NCI-H460 (cell line): ENCODE measurements at places on chromosomes 4 and X.

DNA sequence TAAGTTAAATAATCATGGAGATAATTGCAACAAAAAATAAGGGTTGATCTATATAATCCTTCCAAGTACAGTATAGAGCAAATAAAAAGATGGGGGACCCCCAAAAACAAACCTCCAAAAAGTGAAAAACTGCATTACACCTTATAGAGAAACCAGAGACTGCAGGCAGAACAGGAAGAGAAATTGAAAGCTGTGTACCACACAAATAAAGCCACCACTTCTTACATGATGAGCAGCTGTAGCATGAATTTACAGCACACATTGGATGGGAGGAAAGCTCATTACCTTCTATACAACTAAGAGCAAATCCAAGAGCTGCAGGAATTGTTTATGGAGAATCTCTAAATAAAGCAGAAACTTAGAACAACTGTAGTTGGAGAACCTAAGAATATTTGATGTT, 152.4 kb upstream of the PDE5A start:
- DNase-seq = no peak

DNA sequence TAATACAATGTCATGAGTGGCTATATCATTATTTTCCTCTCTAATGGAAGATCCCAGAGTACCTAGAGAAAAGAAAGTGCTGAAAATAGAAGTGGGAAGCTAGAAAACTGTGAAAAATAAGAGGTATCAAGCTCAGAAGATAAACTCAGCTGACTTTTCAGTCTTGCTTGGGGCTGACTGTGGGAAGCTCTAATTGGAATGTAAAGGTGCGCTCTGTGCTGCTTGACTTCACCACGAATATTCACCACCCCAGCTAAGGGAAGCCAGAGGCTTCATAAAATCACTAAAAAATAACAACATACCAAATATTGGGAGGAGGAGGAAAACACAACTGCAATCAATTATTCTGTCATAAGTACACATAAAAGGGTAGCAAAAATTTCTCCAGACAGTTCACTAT, 25.1 kb downstream of the NDST3 start:
- no peak for DNase-seq

DNA sequence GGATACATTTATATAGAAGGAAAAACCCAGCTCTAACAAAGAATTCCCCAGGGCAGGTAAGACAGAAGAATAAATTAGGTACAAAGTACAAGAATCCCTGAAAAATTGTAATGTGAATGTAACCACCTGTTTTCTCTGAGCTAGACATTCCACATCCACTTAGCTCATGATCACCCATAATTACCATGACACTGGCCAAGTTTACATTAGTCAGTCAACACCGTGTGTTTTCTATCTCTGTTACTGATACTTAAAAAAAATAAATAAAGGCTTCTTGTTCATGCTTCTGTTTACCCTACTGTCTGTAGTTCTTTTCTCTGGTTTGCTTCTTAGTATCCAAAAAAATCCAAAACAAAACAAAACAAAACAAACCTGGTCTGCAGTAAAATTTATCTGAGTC, 66.0 kb downstream of the CBLL2 start:
- DNase-seq = no peak

GRCh38 chr4:12270546-12270945, 841.9 kb upstream of the HS3ST1 start:
- no peak for DNase-seq

DNA sequence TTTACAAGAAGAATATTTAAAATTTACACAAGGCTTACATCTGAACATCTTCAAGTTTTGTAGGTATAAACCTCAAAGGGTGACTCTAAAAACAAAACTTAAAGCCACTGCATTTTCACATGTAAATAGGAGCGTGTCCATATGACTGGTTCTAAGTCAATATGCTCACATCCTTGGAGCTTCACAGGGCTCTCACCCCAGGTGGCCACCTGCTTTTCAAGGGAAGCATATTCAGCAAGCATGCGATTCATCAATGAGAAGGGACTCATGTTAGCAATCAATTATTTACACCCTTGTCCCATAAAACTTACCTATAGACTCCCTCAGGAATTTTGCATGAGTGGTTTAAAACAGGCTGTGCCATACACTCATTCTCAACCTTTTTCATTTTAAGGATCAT, 17.8 kb upstream of the KLHL34 start:
- DNase-seq = no peak

GRCh38 chrX:42090395-42090794, 167.0 kb upstream of the CASK start:
- DNase-seq = no peak

GRCh38 chrX:119417842-119418241, 18.7 kb downstream of the SLC25A43 start:
- no peak for DNase-seq

DNA sequence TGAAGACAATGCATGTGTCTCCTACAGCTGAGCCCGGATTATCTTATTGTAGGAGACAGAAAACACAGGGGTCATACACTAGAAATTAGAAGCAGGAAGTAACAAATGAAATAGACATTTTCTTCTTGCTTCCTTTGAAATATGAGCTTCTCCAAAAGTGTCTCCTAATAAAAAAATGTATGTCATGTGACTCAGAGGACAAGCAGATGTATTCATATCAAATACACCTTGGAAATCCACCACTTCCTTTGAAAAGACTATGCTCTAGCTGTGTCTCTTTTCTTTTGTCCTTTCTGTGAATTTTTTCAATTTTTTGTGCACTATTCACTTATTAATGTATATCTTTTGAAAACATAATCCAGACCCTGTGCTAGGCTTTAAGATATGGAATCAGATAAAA, 1906.2 kb downstream of the C4orf33 start:
- no peak for DNase-seq

GRCh38 chr4:188289531-188290125, 150.4 kb downstream of the TRIML1 start:
- no peak for DNase-seq

GRCh38 chr4:140426610-140427105, 790 bp downstream of the CLGN start:
- DNase-seq = no peak

- DNase-seq = no peak
Observed at GRCh38 chr4:121220698-121221097, 56.6 kb upstream of the TNIP3 start.

DNA sequence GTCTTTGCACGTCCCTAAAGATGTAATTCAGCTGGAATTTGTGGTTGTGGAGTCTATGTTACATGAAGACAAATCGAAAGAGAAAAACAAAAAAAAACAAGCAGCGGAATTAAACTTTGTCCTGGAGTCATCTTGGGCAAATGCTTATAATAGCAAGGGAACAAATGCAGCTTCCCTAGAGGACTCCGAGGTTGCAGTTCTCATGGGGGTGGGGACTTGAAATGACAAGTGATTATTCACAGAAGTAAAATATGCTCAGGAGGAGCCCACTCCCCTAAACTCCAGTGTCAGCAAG, 362.4 kb downstream of the ARHGAP24 start:
- no peak for DNase-seq

GRCh38 chrX:77433001-77433400, 14.2 kb upstream of the FGF16 start:
- no peak for DNase-seq

- peak; percentile 1 for DNase-seq
Observed at GRCh38 chrX:44675362-44676024, 132.8 kb upstream of the FUNDC1 start.

- no peak for DNase-seq
Observed at GRCh38 chrX:43345166-43345565, 310.9 kb upstream of the MAOA start.

DNA sequence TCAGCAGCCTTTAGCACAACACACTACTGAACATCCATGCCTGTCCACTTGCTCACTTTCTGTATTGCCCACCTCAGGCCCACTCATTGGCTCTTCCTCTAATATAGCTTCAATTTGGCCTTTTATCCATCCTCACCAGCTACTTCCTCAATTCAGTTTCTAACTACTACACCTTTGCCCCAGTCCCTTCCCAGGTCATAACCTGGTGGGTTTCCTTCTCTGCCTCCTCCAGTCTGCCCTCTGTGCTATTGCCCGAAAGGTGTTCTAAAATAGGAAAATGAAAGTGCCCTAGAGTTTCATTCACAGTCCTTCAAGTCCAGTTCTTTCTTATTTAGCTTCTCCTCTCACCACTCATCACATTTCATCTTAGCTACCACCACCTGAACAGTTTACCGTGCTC, 23.1 kb downstream of the MOSPD2 start:
- DNase-seq = no peak

DNA sequence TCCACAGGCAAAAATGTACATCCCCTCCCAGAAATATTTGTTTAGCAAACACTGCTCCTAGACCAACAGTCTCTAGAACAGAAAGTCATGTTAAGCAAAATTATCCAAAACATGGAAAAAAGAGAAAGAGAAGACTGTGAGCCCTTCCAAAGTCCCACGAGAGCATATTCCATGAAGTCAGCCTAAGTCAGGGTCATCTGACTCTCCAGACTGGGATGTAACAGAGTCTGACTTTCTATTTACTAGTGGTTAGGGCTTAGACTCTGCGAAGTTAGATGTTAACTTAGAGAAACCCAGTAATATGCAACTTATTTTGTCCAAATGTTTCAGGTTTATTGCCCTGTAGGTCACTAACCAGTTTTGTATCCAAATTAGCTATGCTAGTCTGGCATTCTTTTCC, 102.3 kb downstream of the MID1 start:
- no peak for DNase-seq

GRCh38 chr4:7506119-7506518, 71.4 kb upstream of the PSAPL1 start:
- no peak for DNase-seq
